ENCODE measurements at places on chromosomes 2 and 18.

DNA sequence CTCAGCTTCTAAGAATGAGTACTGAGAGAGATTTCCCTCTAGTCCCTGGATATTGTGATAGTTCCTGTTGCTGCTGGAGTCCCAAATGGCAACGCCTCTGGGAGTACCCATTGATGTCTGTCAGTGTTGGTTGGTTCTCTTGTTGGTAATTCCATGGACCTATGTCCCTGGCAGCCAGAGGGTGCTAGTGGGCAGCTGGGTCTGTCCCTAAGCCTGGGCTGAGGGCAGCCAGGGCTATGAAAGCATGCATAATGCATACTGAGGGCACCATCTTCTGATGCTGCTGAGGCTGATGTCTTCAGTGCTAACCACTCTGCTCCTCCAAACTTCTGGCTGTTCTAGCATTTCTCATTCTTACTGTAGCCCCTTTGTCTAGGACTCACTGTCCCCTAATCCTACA, 35.9 kb downstream of the NABP1 start:
- no peak for DNase-seq

DNA sequence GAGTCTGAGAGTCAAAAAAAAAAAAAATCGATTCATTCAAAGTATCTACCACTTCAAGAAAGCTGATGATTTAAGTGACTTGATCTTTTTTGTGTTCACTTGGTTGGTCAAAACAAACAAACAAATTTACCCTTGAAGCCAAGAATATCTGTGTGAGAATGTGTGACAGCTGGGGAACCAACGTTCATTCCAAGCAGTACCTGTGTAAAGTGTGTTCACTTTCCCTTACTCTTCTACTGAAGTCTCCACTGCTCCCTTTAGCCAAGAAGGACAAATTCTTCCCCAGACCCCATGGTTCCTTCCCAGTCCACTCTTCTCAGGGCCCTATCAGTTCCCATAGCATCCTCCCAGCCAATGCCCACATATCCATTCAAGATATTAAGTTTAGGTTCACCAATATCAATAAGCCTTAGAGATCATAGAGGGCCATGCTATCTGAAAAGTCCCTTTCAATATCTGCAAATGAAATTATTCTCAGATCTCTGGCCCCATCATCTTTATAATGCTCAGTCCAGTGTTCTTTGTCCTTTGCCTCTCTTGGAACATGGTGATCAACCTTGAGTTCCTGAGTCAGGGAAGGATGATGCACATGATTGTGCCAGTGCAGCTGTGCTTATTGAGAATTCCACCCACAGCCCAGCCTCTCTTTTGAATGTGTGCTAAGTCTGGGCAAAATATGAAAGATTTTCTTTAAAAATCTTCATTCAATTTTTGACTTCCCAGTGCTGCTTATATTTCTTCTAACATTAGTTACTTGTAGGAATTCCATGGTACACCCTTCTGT, 82.8 kb upstream of the DTNA start:
- no peak for DNase-seq

- no peak for DNase-seq
Observed at GRCh38 chr2:8643250-8643995, 38.4 kb upstream of the ID2 start.

GRCh38 chr2:69744456-69744855, 2.5 kb downstream of the ANXA4 start:
- no peak for DNase-seq
